ENCODE measurements at places on chromosomes 1 and 21.

- DNase-seq: no peak
Observed at GRCh38 chr1:2458687-2459086, 17.4 kb upstream of the PLCH2 start.

- DNase-seq: peak; percentile 24
Observed at GRCh38 chr1:229279242-229279641, 8.3 kb downstream of the RAB4A start.

DNA sequence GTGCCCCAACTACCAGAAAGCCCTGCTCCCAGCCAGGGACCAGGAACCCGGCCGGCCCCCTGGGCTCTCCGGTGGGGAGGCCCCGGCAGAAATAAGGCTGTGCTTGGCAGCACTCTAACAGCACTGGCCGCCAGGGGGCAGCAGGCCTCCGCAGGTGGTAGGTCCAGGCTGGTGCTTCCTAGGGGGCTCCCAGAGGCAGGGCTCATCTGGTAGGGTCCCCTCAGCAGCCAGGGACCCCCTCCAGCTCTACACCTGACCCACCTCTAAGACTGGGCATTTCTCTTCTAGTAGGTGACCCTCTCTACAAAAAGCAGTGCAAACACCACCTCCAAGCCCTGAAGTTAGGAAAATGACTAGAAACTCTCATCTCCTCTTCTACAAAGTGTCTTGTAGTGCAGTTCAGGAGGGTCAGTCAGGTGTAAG, 85.6 kb downstream of the STUM start:
- peak; percentile 27 for DNase-seq

- DNase-seq: no peak
Observed at GRCh38 chr1:147605591-147605990, 64.3 kb downstream of the BCL9 start.

DNA sequence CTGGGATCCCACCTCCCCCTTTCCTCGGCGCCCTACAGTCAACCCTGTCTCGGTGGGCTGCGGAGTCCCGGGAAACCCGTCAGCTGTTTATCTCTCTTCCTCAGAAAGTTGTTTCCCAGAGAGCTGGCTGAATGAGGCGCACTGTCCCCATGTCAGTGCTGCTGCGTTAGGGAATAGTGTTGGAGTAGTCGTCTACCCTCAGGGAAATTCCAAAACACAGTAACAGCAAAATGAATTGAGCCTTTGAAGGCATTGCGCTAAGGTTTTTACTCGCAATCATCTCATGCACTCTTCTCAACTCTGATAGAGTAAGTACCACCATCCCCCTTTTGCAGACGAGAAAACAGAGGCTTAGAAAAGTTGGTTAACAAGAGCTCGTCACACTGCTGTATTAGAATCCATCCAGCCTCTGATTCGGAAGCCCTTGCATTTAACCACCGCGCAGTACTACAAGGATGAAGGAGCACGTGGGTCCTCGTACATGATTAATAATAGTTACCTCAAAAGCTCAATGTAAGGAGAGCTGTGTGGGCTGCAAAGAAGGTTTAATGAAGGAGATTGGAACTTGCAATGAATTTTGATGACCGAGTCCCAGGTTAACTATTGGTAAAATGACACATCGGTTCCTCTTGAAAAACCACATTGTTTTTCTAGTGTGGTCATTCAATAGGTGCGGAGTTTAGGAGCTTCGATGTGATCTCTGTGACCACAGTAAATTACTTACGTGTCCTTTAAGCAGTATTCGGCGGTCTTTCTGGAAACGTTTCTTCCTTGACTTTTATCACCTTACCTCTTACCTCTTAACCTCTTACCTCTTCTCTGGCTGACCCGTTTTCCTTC, 788 bp upstream of the EDEM3 start:
- no peak for DNase-seq

DNA sequence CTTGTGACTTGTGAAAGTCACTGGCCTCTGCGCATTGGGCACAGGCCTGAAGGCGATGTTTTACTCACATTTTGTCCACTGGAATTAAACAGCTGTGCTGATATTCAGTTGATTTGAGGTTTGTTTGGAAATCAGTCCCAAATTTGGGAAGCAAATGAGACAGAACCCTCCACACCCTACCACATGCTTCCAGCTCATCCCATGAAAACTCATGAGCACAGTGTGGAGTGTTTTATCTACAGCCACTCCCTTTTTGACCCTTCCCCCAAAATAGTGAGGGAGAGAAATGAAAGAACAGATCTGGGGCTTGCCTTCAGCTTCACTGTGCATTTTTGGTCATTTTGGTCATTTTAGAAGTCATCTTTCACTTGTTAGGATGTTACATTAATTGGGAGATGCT, 101.3 kb downstream of the CAMTA1 start:
- DNase-seq: no peak

GRCh38 chr1:8047686-8048445, 21.8 kb upstream of the ERRFI1 start:
- DNase-seq: no peak

- DNase-seq: no peak
Observed at GRCh38 chr21:31599013-31599412, 60.5 kb upstream of the SOD1 start.

DNA sequence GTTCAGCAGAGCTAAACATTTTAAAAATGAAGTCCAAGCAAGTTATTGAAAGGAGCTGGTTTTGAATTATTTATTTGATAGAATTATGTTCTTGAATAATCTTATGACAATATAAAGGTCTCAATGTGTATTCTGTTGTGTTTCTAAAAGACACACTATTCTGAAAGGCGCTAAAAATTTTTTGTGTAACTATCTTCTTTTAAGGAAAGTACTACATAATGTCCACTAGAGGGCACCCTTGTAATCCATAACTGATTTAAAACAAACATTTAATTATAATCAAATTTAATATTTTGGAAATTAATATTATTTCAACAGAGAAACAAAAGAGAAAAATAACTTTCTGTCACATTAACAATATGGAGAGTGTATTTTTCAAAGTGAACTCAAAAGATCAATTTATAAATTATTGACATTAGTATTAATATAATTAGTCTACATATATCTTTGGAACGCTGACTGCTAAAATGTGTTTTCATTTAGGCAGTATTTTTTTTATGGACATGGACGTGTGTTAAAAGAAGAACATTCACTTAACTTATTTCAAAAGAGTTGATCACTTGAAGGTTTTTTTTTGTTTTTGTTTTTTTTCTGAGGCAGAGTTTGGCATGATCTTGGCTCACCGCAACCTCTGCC, 248.4 kb downstream of the DENND1B start:
- peak; percentile 23 for DNase-seq

DNA sequence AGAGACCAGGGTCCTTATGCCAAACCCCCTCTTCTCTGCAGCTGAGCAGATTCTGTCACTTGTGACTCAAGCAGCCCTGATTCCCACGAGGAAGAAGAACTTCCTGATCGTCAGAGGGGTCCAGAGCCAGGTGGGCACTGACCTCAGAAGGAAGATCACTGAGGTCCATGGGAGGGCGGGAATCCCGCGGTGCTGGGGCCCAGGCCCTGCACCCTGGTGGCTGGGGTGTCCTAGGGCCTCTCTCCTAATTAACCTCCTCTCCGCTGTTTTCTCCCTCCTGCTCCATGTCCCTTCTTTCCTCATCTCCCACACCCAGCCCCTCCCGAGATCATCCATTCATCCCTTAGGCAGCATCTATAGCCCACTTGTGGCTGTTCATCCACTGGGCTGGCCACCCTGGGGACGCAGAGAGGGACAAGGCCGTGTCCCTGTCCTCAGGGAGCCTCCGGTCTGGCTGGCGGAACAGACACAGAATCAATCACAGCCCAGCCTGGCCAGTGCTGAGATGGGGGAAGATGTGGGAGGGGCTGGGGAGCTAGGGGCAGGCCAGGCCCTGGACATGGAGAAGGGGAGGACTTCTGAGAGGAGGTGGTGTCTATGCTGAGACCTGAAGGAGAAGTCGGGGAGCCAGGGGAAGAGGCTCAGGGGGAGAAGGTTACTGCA, 638.3 kb downstream of the MATN1 start:
- no peak for DNase-seq

DNA sequence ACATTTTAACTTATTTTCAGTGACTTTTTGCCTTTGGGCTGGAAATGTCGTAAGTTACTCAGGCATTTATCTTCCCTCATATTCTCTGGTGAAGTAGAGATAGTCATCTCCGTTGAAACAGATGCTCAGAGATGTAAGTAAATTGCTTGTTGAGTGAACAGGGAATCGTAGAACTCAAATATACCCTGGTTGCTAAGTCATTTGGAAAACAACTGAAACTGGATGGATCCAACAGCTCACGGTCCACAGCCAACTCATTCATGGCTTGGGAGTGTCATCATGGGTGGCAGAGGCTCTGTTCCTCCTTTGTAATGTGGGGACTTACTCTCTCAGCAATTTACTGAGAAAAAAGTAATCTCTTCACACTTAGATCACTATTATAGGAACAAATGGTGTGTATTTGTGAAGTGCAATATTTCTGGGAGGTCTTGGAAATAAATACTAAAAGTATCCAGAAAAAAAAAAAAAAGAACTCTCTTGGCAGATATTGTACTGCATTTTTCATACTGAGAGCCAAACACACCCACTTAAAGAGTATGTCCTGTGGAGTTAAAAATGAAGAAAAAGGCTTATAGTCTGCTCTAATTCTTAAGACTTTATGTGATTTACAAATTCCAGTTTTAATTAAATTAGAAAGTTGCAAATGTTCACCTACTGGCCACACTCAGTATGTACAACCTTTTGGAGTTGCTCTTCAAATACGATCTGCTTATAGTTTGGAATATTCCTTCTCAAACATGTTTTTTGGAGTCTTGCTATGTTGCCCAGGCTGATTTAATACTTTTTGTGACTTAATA, 107.4 kb downstream of the LEPR start:
- DNase-seq: no peak

DNA sequence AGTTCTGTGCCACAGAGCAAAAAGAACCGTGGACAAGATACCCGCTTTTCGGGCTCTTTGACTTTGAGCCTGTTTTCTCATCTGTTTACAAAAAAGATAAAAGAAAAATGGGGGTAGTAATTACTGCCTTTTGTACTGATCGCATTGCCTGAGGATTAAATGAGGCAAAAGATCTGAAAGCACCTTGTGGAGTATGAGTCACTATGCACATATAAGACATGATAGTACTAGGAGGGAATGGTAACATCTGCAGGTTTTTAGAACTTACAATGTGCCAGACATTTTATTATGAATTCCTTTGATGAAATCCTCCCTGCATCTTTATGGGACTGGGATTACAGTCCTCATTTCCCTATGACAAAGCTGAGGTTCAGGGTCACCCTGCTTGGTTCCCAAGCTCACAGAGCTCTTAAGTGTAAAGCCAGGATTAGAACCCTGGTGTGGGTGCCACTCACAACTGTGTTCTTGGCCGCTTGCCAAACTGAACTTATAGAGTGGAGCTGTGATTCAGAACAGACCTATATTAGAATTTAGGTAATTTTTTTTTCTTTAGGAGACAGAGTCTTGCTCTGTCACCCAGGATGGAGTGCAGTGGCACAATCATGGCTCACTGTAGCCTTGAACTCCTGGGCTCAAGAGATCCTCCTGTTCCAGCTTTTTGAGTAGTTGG, 1.8 kb downstream of the DISC1 start:
- DNase-seq: peak; percentile 65

- no peak for DNase-seq
Observed at GRCh38 chr1:105343317-105343716, 1593.6 kb downstream of the AMY1C start.

Data from NCI-H2227 treated with DMSO at 0.1 percent for 48 hours (cell line).